Stimulated activated CD4-positive, alpha-beta T cell treated with anti-CD3 and anti-CD28 coated beads, Interleukin-15, amount 100 ng/mL, for 1 hour (primary cell): ENCODE measurements at places on chromosomes 11 and 22.

DNA sequence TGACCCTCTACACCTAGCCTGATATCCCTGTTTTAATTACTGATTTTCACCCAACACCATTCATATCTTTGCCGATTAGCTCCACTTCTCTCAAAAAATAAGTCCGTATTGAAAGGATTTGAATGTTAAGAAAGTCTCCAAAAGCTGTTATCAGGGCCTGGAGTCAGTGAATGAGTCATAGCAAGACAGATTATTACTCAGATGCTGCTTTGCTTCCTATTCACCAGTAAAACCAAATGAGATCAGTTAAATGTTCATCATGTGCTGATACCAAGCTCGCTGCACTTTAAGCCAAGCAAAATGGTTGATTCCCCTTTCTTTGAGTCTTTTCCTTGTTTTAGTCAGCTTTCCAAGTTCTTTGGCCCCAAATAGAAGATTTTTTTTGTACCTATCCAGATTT lies 228.4 kb downstream of the FAT3 start:
- DNase-seq: no peak

- DNase-seq: no peak
Measured at GRCh38 chr11:128424271-128424711, 163.1 kb downstream of the ETS1 start.

DNA sequence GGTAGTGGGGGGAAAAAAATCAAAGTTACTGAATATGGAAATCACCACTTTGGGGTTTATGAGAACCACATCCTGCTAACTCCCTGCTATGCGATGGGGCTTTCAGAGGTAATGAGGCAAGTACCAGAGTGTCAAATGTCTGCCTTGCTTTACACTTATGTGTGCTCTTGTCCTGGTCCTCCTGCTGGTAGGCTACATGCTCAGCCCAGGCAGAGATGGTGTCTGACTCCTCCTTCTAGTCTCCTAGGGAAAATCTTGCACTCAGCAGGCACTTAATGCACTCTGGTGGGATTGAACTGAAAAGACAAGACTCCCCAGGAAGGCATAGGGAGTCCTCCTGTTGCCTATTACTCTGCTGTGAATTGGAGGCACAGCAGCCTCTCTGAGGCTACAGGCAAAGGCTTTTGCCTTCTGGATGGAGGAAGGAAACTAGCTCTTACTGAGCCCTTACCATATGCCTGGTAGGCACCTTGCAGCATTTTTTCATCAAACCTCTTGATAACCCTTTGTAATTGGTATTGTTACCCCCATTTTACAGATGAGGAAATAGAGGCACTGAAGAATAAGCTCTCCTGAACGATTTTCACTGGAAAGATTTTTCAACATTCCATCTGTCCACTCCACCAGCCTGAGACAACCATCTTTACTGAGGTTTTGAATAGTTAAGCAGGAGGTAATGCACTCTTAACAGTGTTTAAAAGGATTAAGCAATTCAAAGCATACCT lies 132.1 kb upstream of the PAX6 start:
- no peak for DNase-seq

GRCh38 chr11:87256694-87257340 lies 219.1 kb downstream of the TMEM135 start:
- no peak for DNase-seq
